ENCODE measurements at places on chromosomes 3 and 15.

DNA sequence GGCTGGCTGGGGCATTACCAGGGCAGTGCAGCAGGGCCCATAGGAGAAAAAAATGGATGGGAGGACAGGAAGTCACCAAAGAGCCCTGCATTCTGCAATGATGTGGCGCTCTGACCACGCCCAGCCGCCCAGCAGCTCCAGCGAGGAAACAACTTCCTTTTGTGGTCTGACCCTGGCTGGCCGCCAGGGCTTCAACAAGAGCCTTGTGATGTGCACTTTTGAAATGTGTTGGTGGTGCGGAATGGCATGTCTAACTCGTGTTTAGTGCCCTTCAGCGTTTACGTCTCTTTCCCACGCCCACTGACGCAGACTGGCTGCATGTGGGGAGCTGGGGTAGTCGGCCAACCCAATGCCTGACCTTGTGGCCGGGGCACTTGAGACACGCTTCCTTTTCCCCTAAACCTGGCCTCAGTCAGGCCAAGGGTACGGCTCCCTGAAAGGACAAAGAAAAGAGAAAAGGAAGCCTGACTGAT is 81.9 kb upstream of the CTNNB1 start:
- no peaks in the 10 kb centered on the region for H3K27me3 ChIP-seq
- no peak overlapping the region for H3K27ac ChIP-seq
- H3K36me3 ChIP-seq = no peaks in the 10 kb centered on the region
- H3K4me1 ChIP-seq = no peaks in the 10 kb centered on the region
- no peak overlapping the region for H3K4me3 ChIP-seq

DNA sequence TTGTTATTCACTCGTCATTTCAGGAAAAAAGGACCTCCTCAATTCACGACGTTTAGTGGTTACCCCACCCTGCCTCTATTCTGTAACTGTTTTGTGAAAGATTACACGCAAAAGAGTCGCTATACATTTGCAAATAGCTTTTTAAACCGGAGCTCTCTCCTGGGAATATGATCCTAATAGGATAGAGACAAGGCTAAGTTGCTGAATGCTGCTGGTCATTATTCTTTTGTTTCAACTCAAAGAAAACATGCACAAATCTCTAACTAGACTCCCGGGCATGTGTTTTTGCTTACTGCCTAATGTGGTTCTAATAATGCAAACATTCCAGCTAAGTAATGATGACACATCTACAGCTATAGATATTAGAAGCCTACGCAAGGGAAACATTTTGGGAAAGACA is 214.6 kb upstream of the MDFIC2 start:
- DNase-seq = no peak
- H3K27me3 ChIP-seq = no peaks in the 10 kb centered on the region
- H3K27ac ChIP-seq = no peak overlapping the region
- H3K4me1 ChIP-seq = no peaks in the 10 kb centered on the region
- no peaks in the 10 kb centered on the region for H3K36me3 ChIP-seq
- H3K4me3 ChIP-seq = no peak overlapping the region

- no peaks in the 10 kb centered on the region for H3K4me1 ChIP-seq
- DNase-seq = no peak
- H3K27me3 ChIP-seq = no peaks in the 10 kb centered on the region
- no peak within 1 kb of the TSS for H3K4me3 ChIP-seq
- H3K27ac ChIP-seq = no peak within 1 kb of the TSS
Measured at GRCh38 chr3:108296239-108296638, at the start of gene HHLA2. Gene HHLA2, plus strand, starts transcription at chr3:108296548. Its CDS starts 55,266 bp downstream, at chr3:108351814.

DNA sequence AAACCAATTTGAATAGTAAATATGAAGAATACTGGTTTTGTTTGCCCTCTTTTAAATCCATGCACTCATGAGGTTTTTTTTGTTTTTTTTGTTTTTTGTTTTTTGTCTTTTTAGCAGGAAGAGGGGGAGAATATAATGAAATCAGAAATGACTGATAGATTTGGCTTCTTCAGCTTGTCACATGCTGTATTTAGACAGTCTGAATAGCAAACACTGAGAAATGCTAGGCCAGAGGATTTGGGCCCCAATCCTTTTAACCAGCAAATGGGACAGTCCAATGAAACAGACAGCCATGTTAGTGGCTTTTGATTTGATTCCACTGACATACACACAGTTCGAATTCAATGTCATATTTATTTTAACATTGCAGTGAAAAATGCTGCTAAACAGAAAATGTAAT is 14.2 kb upstream of the CEP152 start:
- no peaks in the 10 kb centered on the region for H3K36me3 ChIP-seq
- no peak overlapping the region for H3K27ac ChIP-seq
- no peak for DNase-seq
- no peaks in the 10 kb centered on the region for H3K4me1 ChIP-seq
- H3K27me3 ChIP-seq = no peaks in the 10 kb centered on the region

DNA sequence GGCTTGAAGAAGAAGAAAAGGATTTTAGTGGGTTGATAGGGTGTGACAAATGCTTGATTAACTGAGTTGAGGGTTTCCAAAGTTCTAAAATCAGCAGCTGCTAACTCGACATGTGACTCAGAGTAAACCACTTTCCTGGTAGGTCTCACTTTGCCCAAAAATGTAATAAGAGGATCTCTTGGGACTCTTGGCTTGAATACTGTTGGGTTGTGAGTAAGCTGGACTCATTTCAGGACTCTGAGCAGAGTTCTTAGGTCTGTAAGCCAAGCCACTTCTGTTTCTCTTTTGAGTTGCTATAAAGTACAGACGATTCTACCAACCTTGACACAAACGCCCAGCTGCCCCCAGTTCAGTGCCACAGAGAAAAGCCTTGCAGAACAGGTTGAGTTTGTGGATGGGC is 241.1 kb downstream of the ZNF621 start:
- no peaks in the 10 kb centered on the region for H3K27me3 ChIP-seq
- no peak overlapping the region for H3K4me3 ChIP-seq
- no peak overlapping the region for H3K27ac ChIP-seq
- no peak for DNase-seq

DNA sequence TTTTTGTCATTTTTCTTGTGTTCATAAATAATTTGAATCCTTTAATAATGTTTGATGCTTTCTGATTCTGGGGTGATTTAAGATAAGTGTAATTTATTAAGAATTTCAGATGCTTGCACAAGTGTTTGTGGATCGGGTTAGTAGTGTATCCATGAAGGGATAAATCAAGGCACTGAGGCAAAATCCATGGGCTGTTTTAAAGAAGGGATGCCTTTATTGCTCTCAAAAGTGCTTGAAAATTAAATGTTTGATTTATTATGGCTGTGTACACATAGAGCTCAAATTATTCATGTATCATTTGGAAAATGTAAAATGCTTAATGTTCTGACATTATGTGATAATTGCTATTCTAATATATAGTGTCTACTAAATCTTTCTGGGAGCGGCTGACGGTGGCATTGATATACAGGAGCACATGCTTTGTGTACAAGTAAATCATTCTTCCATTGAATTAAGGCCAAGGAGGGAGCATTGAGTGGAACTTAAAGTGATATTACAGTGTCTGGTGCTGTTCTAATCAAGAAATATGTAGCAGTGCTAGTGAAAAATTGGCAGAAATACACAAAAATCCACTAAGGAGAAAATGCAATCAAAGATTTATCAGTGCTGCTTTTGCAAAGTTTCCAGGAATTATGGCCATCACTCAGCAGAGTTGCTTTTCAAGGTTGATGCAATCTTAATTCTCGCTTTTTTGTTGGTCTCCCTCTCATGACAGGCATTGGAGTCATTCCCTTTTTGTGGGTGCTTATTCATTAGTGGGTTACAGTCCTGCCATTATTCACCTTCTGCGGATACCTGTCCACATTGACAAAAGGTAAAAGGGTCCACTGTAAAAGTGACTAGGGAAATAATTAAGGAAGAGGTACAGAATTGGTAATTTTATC is 181.6 kb downstream of the MFSD1 start:
- no peaks in the 10 kb centered on the region for H3K4me1 ChIP-seq
- no peaks in the 10 kb centered on the region for H3K36me3 ChIP-seq
- H3K27ac ChIP-seq = no peak overlapping the region
- no peaks in the 10 kb centered on the region for H3K27me3 ChIP-seq
- H3K4me3 ChIP-seq = no peak overlapping the region
- DNase-seq = no peak

DNA sequence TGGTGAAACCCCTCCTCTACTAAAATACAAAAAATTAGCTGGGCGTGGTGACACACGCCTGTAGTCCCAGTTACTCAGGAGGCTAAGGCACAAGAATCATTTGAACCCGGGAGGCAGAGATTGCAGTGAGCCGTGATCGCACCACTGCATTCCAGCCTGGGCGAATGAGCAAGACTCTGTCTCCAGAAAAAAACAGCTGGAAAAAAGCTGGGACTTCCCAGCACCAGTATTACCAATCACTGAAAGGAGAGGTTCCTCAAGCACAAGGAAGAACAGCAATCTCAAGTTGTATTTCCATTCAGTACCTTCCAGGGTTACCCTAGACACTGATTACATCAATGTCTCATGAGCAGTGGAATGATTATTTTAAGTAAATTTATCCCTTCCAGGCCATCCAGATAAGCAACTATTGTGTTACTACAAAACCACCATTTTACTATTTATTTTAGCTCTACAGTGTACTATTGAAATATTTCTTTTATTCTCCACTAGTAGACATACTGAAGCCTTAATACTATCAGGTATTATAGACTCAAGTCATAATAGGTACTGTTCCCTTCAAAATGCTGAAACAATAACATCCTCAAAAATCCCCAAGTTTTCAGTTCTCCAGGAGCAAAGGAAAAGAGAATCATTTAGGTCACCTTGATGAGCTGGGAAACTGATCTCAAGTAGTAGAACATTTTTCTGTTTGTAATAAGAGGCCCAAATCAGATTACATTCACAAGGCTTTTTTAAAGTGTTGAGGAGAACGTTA is 54.8 kb upstream of the VGLL4 start:
- DNase-seq = no peak
- H3K4me1 ChIP-seq = no peaks in the 10 kb centered on the region
- no peak overlapping the region for H3K4me3 ChIP-seq
- no peaks in the 10 kb centered on the region for H3K36me3 ChIP-seq

DNA sequence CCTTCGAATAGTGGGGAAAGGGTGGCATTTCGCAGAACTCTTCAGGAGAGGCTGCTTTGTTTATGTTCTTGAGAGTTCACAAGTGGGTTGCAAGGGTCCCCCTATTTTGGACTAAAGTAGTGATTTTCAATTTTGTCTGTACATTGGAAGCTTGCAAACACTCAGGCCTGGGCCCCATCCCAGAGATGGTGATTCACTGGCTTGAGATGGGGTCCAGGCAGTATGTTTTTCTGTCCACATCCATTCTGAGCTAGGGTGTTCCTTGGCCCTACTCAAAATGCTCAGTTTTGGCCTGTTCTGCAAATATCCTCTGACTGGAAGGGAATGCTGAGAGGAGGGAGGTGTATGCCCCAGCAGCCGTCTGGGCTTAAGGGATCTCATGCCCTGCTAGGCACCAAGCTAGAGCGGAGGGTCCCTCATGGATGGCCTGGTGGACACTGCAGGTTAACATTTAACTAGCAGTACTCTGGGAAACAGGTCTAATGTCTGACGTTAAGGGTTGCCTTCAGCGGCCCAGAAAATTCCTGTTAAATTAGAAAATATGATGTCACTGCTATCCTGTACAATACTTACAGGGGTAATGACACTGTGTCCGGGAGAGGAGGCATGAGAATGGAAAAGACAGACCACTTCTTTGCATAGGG is 181.4 kb downstream of the OPA1 start:
- no peaks in the 10 kb centered on the region for H3K27me3 ChIP-seq
- no peaks in the 10 kb centered on the region for H3K36me3 ChIP-seq
- no peak overlapping the region for H3K4me3 ChIP-seq
- no peak overlapping the region for H3K27ac ChIP-seq
- DNase-seq = no peak

GRCh38 chr3:189947948-189948723 is 172.6 kb downstream of the P3H2 start:
- no peak overlapping the region for H3K4me3 ChIP-seq
- no peaks in the 10 kb centered on the region for H3K4me1 ChIP-seq
- peak overlapping the region; percentile 1 for H3K27ac ChIP-seq
- H3K36me3 ChIP-seq = no peaks in the 10 kb centered on the region

GRCh38 chr3:134359121-134360010 is 14.9 kb downstream of the AMOTL2 start:
- peak overlapping the region; percentile 96 for H3K27ac ChIP-seq
- no peak overlapping the region for H3K4me3 ChIP-seq
- DNase-seq = no peak
- peaks cover 99% of the 10 kb centered on the region for H3K4me1 ChIP-seq
- H3K27me3 ChIP-seq = no peaks in the 10 kb centered on the region

DNA sequence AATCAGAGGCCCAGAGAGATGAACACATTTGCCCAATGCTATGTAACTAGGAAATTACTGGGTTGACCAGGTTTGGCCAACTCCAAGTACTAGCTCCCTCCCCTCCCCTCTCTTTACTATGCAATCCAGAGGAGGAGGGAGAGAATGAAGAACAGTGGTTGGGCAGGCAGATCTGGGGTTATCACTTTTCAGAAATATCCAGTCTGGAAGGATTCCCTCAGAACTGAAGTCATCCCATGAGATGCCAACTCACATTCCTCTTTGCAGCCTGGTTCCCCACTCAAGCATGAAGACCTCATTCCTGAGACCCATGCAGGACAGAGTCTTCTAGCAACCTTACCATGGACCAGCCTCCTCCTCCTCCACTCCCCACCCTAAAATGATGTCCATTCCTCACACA is 201.1 kb downstream of the TLE3 start:
- no peak for DNase-seq
- H3K36me3 ChIP-seq = no peaks in the 10 kb centered on the region
- H3K27me3 ChIP-seq = peaks cover 7% of the 10 kb centered on the region
- H3K4me1 ChIP-seq = no peaks in the 10 kb centered on the region
- H3K4me3 ChIP-seq = no peak overlapping the region
- no peak overlapping the region for H3K27ac ChIP-seq

DNA sequence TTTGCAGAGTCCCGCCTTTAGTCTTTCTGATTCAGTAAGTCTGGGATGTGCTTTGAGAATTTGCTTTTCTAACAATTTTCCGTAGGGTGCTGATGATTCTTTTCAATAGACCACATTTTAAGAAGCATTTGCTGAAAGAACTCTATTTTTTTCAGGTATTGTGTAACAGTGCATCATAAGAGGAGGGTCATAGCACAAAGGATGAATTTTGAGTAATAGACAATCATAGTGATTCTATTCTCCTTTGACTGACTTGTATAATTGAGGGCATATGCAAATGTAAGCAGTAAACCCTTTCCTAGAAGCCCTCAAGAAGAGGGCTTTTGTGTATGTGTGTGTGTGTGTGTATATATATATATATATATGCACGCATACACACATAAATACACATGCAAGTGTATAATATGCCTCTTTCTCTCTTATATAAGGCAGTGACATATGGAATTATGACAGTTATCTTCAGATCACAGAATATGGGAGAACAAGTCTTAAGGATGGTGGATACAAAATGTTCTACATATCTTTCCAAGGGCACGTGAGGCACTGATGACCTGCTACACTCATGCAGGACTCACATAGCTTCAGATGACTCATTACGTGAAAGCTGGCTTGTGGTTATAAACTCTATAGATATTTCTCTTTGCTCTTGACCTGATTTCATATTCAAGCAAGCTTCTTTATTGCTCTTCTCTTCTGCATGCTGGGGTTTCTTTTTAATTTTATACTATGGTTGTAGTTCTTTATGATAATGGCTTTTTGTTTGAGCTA is 6.5 kb upstream of the PLSCR1 start:
- no peaks in the 10 kb centered on the region for H3K36me3 ChIP-seq
- H3K4me1 ChIP-seq = no peaks in the 10 kb centered on the region
- H3K27me3 ChIP-seq = no peaks in the 10 kb centered on the region
- H3K4me3 ChIP-seq = no peak overlapping the region
- H3K27ac ChIP-seq = no peak overlapping the region
- no peak for DNase-seq
